ENCODE measurements at places on chromosomes 13 and 19.
A peak's percentile ranks its signal among the peaks of the same experiment; 100 is the strongest.

- DNase-seq: no peak
Measured at GRCh38 chr19:45908956-45909355, 5.6 kb downstream of the NANOS2 start.

DNA sequence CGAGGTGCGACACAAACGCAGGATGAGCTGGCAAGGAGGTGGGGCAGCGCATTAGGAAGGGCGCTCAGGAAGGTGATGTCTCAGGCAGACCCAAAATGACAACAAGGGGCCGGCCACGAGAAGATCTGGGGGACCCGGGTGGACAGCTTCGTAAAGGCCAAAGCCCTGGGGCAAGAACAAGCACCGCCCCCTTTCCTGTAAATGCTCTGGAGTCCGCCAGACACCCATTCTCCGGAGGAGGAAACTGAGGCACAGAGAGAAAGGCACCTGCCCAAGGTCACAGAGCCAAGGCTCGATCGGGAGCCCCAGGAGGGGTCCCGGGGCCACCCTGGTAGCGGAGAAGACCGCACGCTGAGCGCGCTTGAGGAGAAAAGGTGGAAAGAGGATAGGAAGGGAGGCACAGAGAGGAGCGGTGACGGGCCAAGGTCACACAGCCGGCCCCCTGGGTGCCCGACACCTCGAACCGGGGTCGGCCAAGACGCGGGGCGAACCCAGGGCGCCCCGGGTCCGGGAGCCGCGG lies 571 bp downstream of the SAFB2 start:
- no peak for DNase-seq

- no peak for DNase-seq
Measured at GRCh38 chr13:20869540-20869939, 33.0 kb downstream of the XPO4 start.

DNA sequence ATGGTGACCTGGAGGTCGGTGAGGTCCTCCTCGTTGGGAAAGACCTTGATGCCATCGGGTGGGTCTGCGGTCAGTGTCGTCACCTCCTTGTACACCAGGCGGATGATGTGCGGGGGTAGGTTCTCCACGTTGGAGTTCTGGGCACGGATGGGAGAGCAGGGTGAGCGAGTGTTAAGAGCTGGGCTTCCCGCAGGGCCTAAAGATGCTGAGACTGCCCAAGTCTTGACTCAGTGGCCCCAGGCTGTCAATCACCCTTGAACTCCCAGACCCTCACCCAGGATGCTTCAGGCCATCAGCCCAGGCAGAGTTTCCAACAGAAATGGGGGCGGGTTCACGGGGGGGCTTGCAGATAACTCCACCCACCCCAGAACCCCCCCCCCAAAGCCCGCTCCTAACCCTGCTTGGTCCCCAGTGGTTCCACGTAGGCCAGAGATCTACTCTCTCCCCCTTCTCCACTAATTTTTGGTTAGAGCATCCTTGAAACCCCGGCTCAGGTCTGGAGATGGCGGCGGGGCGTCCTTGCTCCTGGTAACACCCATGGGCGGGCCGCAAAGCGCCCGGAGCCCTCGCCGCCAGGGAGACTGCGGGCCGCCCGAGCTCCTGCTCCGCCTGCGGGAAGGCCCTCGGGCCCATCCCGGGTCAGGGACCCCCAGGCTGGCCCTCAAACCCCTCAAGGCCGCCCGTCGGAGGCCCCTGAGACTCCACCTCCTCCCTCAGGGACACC lies 600 bp downstream of the UBE2S start:
- DNase-seq: no peak

DNA sequence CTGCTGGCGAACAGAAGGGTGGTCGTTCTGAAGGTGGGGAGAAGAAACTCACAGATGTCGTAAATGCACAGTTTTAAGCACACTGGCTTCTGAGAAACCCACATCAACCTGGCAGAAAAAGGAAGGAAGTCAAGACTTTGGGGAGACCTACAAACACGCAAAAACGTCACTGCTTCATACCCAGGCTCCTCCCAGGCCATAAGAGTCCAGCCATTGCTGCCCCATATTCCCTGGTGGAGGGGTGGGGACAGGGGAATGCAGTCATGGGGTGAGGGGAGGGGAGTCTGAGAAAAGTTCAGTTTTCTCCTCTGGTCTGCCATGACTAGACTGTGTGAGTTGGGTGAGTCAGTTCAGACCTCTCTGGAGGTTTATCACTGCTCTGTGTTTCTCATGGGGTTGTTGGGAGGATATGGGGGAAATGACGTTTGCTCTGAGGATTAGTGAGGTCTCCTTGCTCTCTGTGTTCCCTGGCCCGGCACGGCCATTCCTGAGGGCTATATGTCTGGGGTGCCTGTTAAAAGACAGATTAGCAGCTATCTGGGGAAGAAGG lies 139.0 kb downstream of the FLT1 start:
- no peak for DNase-seq

GRCh38 chr13:110393761-110394160 lies 86.7 kb downstream of the COL4A2 start:
- DNase-seq: no peak

- DNase-seq: no peak
Measured at GRCh38 chr13:22561581-22561980, 619.2 kb upstream of the SGCG start.

DNA sequence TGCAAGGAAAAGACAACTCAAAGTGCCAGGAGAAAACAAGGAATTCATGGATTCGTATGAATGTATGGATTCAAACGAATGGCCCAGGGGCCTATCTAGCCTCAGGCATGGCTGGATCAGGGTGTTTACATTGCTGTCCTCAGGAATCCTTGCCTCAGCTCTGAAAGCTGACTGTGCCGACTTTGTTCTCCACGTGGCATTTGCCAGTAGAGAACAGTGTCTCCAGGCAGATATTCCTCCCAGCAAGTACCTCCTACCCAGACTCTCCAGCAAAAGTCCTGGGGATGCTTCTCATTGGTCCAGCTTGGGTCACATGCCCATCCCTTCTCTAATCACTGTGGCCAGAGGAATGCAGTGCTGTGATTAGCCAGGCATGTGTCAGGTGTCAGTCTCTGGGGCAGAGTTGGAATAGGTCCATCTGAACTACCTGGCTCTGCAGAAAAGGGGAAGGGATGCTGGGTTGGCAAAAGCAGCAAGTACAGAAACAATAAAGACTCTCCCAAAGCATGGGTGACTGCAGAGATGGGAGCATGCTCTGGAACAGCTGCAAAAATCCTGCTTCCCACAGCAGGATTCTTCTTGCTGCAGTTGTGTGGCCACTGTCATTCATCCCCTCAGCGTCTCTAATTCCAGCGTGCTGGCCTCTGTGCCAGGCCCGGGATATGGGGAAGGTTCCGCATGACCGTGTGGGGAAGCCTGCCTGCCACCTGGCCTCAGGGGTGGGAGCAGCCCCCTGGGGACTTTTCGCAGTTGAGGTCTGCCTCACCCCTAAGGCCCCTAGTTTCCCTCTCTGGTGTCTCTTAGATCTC lies 30.0 kb downstream of the CCNE1 start:
- DNase-seq: no peak

- no peak for DNase-seq
Measured at GRCh38 chr19:11552666-11553372, 6.2 kb downstream of the ELOF1 start.

- no peak for DNase-seq
Measured at GRCh38 chr19:8210421-8211101, 1.4 kb downstream of the CERS4 start.

DNA sequence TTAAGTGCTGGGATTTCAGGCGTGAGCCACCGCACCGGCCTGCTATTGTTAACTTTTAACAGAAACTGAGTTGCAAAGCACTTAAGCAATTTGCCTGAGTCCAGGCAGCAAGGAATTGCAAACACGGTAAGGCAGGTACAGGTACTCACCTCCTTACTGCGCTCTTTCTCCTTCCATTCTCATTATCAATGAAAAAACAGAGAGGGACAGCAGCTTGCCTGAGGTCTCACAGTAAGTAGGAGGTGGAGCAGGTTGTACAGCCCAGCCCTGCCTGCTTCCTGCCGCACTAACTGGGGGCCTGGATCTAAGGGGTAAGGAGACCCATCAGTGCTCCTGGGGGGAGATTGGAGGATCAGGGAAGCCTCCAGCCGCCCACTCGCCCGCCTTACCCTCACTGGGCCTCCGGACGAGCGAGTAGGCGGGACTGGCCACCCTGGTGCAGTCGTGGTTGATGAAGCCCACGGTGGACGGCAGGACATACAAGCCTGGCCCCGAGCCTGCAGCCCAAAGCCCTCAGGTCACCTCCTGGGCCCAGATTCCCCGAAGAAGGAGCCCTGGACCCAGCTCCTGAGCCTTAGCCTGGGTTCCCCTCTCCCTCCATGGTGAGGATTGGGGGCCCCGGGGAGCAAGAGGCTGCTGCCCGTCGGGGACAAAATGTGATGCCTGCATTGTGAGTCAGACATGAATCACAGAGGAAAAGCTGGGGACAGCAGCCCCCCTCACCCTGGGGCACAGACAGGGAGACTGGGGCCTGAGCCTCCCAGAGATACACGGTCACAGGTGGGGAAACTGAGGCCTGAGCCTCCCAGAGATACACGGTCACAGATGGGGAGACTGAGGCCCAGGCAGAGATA lies 11.4 kb upstream of the SHC2 start:
- DNase-seq: no peak

GRCh38 chr13:39811696-39812095 lies 156.2 kb downstream of the COG6 start:
- no peak for DNase-seq

GRCh38 chr19:54266133-54266532 lies 9.1 kb upstream of the LILRB5 start:
- DNase-seq: peak; percentile 16

- no peak for DNase-seq
Measured at GRCh38 chr13:63435667-63436324, 2020.1 kb upstream of the PCDH20 start.

- no peak for DNase-seq
Measured at GRCh38 chr19:28828276-28828870, 384.6 kb downstream of the UQCRFS1 start.

- DNase-seq: no peak
Measured at GRCh38 chr19:33285441-33285927, 16.9 kb downstream of the CEBPA start.

DNA sequence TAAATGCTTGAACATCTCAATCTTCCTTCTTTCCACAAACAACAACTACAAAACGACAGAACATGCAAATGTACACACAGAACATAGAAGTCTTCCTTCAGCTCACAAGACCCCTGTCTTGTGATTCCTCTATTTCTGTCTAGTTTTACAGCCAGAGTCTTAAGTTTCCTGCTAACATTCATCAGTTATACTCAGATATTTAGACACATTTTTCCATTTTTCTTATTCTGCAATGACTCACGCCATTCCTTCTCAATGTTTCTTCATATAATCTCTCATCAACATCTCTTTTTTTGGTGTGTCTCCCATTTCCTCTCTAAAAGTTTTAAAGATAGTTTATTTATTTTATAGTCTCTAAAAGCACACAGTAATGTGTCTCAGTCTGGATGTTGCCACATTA lies 1872.9 kb upstream of the PCDH20 start:
- DNase-seq: no peak

DNA sequence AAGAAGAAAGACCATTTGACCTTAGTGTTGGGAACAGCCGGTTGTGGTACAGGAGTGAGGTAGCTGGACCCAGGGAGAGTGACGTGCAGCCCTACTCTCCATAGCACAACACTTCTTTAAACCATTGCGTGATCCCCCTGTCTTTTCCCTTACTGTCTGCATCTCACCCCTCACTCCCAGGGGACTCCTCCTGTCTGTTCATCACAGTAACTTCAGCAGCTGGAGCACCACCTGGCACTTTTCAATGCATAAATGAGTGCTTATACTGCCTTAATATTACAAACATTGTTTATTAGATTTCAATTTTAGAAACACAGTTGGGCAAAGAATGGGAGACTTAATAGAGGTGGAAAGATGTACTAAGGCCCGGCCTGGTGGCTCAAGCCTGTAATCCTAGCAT lies 285.5 kb downstream of the UQCRFS1 start:
- no peak for DNase-seq

DNA sequence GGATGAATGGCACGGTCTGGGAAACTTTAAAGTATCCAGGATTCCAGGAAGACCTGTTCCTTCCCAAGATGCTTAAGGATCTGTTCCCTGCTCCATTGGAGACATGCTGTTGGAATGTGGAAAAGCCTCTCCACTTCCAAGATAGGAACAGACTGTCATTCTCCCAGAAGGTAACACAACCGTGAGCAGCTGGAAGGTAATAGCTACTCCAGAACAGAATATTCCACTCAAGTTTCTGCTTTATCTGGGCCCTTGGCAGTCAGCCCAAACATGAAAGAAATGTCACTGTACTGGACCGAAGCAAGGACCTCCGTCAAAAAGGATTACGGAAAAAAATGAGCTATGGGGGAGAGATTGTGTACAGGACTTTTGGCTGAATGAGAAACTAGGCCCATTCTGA lies 420.9 kb upstream of the NBEA start:
- no peak for DNase-seq

GRCh38 chr13:77817521-77817920 lies 101.1 kb downstream of the EDNRB start:
- no peak for DNase-seq

DNA sequence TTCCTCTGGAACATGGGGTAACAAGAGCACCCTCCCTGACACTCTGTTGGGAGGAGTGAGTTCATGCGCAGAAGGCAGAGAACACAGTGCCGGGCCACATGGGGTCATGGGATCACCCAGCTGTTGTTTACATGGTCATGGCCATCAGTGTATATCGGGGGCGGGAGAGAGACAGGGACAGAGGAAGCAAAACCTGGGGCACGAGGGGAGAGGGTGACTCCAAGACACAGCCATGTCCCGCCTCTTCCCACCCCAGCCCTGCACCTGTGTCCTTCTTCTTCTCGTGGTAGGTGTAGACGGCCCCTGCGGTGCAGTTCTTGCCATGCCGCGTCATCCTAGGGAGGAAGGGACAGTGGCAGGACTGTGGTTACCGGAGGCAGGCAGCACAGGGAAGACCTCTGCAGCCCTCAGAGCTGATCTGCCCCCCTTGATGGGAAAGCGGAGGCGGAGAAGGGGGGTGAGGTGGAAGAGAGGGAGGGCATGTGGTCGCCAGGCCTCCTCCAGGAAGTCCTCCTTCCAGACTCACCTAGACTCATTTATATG lies 19.9 kb downstream of the NOSIP start:
- DNase-seq: peak; percentile 31

- no peak for DNase-seq
Measured at GRCh38 chr13:21834521-21834920, 163.6 kb downstream of the FGF9 start.

DNA sequence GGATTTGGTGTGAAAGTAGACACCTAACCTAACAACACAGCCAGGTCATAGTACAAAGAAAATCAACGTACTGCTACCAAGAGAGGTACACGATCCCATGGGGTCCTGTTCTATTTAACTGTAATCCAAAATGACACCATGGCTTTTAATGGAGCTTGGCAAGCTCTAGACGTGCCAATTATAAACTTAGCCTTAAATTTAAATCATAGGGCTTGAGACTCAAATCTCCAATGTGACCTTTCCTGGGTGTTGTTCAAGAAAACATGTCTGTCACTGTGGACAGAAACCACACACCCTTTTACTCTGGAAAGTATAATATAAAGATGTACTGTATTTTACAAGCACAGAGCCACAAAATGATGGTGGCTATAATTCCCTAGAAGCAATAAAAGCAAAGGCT lies 299.3 kb downstream of the ENOX1 start:
- DNase-seq: no peak

GRCh38 chr13:32751340-32751739 lies 165.1 kb downstream of the PDS5B start:
- DNase-seq: no peak

GRCh38 chr19:6020972-6021805 lies 43.2 kb upstream of the RANBP3 start:
- no peak for DNase-seq

All from stimulated activated naive CD4-positive, alpha-beta T cell (primary cell).